ENCODE measurements at places on chromosomes 13 and 19.

DNA sequence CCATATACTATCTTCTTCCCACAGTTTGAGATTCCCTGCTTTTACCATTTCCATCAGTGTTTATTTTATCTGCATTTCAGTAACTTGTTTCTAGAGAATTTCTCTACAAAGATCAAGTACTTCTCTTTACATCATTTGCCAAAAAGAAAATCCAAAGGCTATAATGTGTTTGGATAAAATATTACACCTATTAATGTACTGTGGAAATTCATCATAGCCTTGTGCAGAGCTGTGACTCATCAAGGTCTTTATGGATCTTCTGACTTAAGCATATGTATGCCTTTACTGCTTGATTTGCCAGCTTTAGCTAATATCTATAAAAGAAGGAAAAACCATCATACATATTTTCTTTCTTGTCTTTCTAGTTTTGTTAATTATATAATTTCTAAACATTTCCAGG, 9.6 kb upstream of the HTR2A start:
- DNase-seq = no peak

DNA sequence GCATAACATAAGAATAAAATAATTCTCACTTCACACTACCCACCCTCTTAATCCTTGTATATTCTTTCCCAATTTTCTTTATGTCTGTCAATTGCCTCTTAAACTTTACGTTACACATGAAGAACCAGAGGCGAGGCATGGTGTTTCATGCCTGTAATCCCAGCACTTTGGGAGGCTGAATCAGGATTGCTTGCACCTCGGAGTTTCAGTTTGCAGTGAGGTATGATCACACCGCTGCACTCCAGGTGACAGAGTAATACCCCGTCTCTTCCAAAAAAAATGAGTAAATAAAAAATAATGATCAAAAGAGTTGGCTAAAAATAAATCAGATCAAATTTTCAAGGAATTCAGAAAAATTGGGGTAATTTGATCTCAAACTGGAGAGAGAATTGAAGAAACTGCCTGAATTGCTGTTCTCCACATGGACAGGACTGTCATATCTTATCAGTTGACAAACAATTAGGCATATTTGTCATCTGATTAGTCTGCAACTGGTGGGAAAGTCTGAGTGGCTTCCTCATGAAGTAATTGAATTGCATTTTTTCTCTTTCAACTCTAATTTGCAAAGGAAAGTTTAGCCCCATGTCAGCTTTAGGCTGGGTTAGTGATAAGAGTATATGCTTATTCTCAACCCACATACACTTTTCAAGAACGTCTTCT, 302.9 kb downstream of the ITGBL1 start:
- DNase-seq = no peak

GRCh38 chr13:39533651-39534150, 69.3 kb downstream of the LHFPL6 start:
- no peak for DNase-seq

- DNase-seq = no peak
Measured at GRCh38 chr19:16040642-16041041, 35.7 kb upstream of the TPM4 start.

GRCh38 chr13:20671789-20672188, 31.7 kb upstream of the IL17D start:
- DNase-seq = no peak

- DNase-seq = no peak
Measured at GRCh38 chr13:76634431-76635191, 251.6 kb downstream of the KCTD12 start.

DNA sequence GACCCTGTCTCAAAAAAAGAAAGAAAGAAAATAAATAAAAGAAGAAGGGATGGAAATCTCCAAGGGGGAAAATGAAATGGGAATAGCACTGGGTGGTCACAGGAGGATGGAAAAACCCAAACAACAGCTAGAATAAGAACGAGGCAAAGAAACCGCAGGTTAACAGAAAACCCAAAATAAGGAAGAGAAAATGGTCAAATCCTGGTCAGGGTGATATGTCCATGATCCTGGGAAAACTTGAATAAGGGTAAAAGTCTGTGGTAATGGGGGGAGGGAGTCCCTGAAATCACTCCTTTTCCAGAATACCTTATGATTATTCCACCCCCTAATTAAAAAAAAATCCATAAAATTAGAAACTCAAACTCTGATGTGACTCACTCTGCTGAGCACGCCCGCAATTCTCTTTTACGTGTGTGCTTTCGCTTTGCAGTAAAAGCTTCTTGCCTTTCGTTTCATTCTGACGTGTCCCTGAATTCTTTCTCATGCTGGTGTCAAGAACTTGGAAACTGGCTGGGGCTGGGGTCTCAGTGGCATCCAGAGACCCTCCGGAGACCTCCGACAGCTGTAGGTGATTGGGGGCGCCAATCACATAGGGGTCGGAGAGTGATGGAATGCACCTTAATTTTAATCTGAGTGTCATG, 4.3 kb upstream of the NAXD start:
- DNase-seq = peak; percentile 76

DNA sequence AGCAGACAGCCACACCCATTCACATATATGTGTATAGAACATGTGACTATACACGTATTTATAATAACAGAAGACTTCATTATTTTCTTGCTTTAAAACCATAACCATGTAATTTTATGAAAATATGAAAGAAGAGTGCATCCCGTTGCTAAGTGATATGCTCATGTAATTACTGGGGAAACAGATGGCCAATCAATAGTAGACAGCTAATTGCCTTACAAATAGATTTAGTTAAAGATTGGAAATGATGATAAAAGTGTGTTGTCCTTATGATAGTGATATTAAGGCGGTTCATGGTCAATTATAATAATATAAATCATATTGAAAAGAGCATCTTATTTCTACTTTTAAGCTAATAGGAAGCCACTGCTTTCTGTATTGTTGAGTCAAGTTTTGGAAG, 95.9 kb downstream of the RFC3 start:
- no peak for DNase-seq

DNA sequence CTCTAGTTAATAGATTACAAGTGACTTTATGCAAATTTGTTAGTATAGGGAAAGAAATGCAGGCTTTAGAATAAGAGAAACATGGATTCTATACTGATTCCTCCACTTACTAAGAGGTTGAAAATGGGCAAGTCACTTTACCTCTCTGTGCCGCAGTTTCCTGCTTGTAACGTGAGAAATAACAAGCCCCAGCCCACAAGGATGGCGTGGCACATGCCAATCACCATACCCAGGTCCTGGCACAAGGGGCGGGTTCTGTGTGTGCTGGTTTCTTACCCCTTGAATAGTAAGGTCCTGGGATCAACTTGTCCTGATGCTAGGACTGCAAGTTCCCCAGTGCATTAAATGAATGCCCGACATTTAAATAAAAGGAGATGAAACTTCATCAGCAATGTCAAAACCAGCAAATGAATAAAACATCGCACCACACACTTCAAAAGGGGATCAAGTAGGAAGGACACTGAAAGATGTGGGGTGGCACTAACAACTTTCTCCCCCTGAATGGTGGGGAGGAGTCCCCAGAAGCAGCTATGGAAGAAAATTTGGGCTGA, 7.9 kb upstream of the SIGLEC9 start:
- DNase-seq = no peak

GRCh38 chr19:14375055-14375581, 6.1 kb upstream of the ADGRE5 start:
- DNase-seq = peak; percentile 72

- DNase-seq = no peak
Measured at GRCh38 chr19:43538922-43539321, 5.9 kb downstream of the ZNF575 start.

DNA sequence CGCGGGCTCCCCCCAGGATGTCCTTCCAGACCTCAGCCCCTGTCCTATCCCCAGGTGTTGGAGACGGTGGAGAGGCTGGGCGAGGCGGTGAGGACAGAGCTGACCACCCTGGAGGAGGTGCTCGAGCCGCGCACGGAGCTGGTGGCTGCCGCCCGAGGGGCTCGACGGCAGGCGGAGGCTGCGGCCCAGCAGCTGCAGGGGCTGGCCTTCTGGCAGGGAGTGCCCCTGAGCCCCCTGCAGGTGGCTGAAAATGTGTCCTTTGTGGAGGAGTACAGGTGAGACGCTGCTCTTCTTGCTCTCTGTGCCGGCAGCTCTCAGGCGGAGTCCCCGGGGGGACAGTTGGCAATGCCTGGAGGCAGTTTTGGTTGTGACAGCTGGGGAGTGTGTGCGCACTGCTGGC, 6.9 kb downstream of the TTYH1 start:
- no peak for DNase-seq

- DNase-seq = peak; percentile 44
Measured at GRCh38 chr13:74040200-74040599, 94.0 kb downstream of the KLF12 start.

DNA sequence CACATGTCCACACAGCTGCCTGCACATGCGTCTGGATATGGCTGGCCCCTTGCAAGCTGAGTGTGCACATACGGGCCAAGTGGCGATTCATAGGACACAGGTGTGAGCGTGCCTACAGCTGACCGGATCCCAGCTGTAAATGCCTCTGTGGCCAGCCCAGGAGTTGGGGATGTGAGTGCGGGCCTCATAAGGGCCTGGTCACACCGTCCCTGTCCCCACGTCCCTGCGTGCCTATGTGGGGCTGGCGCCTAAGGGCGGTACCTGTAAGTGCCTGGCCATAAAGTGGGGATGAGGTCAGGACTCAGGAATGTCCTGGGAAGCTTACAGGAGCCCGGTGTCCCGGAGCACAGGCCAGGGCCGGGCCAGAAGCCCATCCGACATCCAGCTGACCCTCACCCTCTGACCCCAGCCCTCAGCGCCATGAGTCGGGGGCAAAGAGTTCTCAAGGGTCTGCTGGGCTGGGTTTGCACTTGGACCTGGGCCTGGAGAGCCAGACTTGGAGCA, 1.3 kb upstream of the ARHGAP45 start:
- DNase-seq = no peak

- DNase-seq = no peak
Measured at GRCh38 chr19:16850133-16850532, 20.9 kb downstream of the SIN3B start.

DNA sequence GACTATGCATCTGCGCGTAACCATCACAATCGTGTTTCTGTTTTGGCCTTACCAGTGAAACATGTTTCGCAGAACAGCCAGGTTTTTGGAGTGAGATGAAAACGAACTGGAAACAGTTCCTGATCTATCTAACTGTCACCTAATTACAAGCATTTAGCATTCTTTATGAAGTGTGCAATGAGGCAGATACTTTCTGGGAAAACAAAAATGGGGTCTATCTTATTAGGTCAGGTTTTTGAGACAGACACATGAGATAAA, 182.8 kb downstream of the LMO7 start:
- DNase-seq = no peak

- no peak for DNase-seq
Measured at GRCh38 chr19:16645140-16645539, 14.8 kb downstream of the SMIM7 start.

DNA sequence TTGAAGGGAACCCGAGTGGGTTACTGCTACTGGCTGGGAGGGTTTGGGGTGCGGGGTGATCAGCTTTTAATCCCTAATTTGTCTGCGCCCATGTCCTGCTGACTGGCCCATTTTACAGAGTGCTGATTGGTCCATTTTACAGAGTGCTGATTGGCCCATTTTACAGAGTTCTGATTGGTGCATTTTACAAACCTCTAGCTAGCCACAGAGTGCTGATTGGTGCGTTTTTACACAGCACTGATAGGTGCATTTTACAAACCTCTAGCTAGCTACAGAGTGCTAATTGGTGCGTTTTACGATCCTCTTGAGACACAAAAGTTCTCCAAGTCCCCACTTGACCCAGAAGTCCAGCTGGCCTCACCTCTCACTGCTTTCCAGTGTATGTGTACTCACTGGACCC, 43.2 kb downstream of the MTMR6 start:
- DNase-seq = no peak

- DNase-seq = no peak
Measured at GRCh38 chr13:33494596-33495204, 209.1 kb upstream of the STARD13 start.

DNA sequence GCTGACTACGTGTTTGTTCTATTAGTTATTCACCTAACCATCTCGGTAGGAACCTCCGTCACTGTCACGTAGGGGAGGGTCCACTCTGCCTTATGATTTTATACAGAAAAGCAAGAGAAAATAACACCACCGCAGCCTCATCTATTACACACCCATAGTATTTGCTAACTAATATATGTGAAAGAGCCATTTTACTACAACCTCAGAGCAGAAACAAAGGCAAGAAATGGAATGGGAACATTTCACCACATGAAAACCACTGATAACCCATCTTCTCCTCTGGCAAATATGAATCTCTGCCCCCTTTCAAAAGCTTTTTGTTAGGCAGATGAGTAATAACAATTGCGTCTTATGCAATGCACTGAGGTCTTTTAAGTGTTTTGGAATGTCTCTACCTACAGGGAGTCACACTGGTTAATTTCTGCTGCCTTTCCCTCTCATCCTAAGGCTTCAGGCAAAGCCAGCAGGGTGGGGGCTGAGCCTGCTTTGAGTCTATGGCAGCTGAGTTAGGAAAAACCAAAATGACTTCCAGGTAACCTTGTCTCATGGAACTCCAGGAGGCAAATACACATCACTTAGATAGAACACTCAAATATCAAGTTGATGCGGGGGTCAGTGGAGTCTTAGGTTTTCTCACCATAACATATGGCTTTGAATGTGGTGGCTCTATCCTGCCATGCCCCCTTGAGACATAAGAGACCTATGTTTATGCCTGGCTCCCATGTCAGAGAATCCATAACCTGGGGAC, 15.0 kb downstream of the TSHZ3 start:
- no peak for DNase-seq

GRCh38 chr19:50040967-50041366, 15.2 kb downstream of the ZNF473 start:
- no peak for DNase-seq

GRCh38 chr19:12641456-12641855, 25.1 kb downstream of the MAN2B1 start:
- DNase-seq = no peak

DNA sequence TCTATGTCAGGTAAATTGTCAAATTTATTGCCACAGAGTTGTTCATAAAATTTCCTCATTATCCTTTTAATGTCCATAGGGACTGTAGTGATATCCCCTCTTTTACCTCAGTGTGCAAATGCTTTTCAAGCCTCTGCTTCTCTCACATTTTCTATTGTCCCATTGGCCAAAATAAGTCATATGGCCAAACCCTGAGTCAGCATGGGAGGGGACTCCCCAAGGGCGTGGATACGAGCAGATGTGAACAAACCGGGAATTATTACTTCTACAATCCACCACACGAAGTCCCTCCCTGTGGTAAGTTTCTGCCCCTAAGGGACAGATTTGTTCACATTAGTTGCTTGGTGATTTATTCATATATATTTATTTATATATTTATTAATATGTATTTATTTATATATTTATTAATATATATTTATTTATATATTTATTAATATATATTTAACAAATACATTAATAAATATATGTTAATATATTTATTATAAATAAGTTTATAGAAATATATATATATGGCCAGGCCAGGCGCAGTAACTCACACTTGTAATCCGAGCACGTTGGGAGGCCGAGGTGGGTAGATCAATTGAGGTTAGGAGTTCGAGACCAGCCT, 20.1 kb upstream of the CAMSAP3 start:
- DNase-seq = peak; percentile 15

Measured in GM10248 (cell line).